ENCODE measurements at places on chromosomes 12 and 14.

DNA sequence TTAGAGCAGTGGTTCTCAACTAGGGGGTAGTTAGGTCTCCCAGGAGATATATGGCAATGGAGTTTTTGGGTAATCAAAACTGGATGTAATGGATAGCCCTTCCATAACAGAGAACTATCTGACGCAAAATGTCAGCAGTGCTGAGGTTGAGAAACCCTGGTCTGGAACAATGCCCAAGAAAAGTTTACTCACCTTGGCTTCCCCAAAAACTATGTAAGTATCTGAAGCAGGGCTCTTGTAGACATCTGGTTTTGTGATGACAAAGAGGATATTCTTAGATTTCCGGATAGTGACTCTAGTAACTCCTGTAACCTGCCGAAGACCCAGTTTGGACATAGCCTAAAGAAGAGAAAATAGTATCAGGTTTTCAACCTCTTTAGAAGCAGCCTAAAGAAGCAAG, 11.8 kb downstream of the NACA start:
- no peak for DNase-seq

GRCh38 chr12:38934078-38934584, 28.7 kb upstream of the CPNE8 start:
- no peak for DNase-seq

GRCh38 chr14:54692284-54692772, 125.4 kb downstream of the SAMD4A start:
- no peak for DNase-seq

DNA sequence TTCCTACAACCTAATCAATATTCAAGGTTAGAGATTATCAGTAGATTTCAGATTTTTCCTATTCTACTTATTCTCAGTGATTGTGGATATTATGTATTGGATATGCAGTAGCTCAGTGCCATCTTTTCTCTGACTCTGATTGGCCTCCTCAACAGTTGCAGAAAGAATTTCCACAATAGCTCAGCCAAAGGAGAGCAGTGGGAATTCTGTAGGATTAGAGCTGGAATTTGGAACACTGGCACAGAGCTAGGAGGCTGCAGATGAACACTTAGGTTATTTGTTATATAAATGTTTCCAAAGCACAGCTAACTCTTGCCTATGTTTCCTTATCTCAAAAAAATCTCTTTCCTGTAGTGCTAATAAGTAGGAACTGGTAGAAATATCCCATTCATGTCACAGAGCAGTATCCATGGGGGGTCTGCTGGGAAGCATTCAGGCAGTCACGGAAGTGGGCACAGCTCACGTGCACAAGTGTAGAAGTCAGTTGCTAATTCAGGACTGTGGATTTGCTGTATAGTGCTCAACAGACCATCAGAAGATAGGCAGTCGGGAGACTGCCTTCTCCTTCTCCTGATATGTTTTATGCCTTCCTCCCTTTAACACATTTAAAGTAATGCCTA, 116.2 kb upstream of the TMEM260 start:
- DNase-seq: no peak

GRCh38 chr12:92466391-92467305, 236.1 kb upstream of the PLEKHG7 start:
- DNase-seq: no peak

DNA sequence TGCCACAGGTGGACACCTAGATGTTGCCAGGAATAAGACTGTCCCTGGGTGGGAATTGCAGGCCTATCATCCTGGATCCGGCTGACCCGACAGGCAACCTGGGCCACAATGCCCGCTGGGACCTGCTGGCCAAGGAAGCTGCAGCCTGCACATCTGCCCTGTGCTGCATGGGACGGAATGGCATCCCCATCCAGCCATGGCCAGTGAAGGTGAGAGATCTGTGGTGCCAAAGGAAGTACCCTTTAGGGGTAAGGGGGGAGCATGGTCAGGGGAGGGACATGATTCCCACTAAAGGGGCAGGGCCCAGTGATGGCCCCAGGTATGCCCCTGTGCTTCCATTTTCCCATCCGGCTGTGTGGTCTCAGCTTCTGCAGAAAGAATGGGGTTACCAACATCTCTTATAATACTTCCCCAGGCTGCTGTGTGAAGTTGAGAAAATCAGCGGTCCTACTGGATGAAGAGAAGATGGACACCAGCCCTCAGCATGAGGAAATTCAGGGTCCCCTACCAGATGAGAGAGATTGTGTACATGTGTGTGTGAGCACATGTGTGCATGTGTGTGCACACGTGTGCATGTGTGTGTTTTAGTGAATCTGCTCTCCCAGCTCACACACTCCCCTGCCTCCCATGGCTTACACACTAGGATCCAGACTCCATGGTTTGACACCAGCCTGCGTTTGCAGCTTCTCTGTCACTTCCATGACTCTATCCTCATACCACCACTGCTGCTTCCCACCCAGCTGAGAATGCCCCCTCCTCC, 8.6 kb upstream of the OAS2 start:
- DNase-seq: no peak

DNA sequence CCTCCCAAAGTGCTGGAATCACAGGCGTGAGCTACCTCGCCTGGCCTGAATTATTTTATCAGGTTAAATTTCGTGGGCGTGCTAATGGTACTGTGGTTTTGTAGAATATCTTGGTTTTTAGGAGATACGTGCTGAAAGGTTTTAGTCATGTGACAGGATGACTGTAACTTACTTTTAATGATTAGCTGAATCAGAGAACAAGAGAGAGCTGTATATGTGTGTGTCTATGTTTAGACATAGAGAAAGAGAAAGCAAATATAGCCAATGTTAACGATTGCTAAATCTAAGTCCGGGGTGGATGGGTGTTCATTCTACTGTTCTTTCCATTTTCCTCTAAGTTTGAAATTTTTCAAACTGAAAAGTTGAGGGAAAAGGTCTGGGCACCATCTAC, 9.2 kb upstream of the PNMA1 start:
- DNase-seq: no peak

DNA sequence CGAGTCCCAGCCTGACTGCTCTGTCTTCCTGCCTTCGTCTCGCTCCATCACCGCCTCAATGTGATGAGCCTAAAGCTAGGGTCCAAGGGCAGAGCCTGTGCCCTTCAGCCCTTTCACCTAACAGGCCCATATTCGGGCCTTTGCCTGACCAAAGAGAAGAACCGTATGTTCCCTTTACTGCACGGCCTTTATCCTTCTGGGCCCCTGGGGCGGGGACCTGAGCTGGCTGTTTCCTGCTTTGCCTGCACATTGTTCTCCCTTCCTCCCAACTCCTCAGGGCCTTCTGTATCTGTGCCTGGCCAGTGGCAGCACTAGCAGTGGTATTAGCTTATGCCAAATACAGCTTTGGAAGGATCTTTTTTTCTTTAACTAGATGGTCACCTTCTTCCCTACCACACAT, 8.5 kb upstream of the MYL6B start:
- no peak for DNase-seq

GRCh38 chr14:28999656-29000055, 233.1 kb downstream of the FOXG1 start:
- DNase-seq: no peak

DNA sequence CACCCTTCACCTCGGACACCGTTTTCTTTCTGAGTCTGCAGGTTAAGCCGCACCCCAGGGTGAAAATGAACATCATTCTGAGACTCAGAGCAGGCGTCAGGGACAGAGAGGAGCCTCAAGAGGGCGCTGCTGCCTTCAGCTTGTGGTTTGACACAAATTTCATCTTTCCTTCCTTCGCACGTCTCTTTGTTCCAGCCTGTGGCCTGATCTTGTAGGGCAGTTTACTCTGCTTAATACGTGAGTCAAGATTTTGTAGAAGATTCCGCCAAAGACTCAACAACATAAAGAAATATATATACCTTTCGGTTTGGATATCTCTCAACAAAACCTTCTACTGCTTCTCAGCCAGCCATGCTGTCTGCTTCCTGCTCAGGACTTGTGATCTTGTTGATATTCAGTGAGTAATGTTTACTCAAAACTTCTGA, 329.3 kb upstream of the OR4E1 start:
- no peak for DNase-seq

DNA sequence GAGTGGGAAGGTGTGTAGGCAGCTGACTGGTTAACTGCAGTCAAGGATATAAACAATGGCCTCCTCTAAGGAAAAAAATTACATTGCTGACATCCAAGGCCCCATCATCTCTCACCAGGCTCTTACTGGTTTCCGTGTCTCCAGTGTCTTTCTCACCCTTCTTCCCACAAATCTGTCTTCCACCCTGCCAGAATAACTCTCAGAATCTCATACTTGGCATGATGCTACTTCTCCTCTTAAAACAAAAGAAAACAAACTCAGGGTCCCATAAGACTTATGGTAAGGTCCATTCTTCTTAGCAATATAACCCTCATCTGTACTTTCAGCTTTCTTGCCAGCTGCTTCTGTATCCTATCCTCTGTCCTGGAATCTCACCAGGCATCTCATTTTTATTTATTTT, 68.9 kb downstream of the SUSD6 start:
- DNase-seq: no peak

DNA sequence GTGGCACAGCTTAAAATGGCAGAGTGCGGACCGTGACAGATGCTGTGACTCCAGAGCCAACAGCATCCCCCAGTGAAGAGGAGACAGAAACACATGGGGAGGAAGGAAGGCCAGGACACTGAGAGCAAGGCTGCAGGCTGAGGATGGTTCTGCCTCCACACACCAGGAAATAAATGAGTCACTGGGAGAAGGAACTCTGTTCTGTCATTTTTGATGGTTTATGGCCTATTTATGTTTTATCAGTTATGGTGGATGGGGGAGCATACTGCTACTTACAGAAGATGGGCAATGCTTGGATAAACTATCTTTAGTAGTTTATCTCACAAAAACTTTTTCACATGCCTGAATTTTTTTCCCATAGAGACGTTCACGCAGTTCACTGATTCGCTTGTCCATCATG, 33.8 kb downstream of the ZFYVE21 start:
- DNase-seq: no peak

DNA sequence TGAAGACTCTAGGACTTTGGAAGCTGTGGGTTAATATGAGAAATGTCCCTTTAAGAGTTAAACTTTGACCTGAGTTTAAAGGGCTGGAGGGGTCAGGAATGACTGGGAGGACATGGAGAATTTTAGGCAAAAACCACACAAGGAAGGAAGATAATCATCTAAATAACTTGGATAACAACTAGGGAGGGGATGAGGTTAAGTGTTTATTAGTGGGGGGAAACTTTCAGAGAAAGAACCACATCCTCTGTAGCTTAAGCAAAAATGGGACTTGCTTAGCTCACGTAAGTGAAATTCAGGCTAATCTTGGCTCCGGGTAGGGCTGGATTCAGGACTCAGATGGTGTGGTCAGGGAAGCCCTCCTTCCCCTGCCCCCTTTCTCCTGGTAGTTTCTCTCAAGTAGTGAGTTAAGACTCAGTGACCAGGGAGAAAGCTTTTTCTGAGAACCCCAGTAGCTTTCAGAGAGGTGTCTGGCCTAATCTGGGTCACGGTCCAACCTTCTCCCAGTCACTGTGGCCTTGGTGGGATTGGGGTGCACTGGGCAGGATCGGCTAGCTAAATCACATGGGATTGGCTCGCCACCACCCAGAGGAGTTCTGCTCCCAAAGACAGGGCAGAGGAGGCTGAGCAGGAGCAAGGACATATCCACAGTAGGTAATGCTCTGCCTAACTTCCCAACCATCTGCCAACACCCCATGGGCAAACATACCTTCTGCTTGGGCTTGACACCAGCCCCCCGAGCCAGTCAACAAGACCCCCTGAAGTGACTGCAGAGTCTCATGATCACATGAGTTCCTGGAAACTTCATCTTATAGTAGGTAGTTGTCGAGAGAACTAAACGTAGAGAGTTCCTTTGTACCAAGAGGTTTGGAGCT, 52.8 kb downstream of the ARF6 start:
- no peak for DNase-seq

DNA sequence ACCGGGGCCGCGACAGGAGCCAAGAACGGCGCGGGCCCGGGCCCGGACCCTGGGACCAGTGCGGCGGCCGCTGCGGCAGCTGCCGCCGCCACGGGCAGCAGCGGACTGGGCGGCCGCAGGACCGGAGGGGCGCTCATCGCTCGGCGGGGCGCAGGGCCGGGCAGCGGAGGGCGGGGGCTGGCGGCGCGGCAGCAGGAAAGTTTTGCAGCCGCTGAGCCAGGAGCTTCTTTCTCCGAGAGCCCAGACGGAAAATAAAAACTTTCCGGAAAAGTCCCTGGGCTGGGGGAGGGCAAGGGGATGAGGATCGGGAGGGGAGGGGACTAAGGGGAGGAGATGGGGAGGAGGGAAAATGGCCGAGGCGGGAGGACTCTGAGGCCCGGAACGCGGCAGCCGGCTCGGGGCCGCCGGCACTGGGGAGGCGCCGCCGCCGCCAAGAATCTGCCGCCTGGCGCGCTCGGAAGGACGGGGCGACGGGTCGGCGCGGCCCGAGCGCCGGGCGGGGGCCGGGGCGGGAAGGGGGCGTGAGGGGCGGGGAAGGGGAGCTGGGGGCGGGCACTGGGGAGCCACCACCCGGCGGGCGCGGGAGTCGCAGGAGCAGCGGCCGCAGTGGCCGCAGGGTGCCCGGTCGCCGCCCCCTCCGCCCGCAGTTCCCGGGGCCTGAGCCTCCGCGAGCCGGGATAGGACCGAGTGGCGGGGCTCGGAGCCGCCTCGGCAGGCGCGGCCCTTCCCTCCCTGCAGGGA, at the start of gene PRKD1:
TSS of gene PRKD1 (minus strand) at position 472 of the 741 bp plus-strand sequence.
- DNase-seq: no peak

DNA sequence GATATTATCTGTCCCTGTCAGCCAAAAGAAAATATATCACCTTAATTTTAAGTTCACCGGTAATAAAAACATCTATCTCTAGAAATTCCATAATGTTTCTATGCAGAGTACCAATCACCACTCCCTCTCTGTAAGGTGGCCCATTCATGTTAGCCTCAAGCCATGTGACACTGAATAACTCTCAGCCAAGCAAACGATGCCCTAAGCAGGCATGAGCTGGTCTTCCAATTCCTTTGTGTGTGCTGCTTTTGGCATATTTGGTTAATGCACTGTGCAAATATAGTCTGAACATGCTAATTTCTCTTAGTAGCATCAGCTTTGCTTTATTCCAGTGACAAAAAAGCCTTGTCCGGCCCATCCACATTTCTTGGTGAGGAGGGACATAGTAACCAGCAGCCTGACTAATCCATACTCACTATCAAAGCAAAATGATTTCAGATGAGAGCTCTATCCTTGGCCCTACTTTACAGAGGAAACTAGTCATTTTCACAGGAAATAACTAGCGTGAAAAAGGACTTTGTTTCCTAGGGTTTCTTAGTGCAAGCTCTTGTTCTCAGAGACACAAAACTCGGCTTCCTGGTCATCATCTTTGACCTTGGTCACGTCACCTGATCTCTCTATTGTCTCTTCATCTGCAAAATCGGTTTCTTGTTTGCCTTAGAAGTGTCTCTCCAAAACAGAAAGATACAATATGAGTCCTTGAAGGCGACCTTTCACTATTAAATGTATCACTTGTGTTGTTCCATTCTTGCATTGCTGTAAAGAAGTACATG, 59.2 kb upstream of the RTRAF start:
- no peak for DNase-seq

DNA sequence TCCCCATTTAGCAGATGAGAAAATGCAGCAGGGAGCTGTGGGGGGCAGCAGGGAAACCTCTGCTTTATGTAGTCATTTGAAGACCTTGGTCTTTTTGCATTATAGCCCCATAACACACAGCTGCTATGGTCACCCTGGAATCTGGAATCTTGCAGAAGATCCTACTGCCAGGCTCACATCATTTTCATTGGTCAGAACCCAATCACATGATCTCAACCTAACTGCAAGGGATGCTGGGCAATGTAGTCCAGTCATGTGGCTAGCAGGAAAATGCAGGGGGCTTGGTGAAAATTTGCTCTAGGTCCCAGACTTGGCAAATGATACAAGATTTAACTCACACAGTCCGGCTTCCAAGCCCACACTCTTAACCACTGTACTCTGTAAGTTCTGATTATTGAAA, 1028.7 kb downstream of the AACS start:
- DNase-seq: no peak

Measured in cortex of kidney (tissue), 1 donor.